ENCODE measurements at places on chromosomes 7 and 10. TPM values are rescaled to one million over a fixed set of nuclear protein-coding genes. Genes with fewer than 3 reads are reported as not detected.
A peak's percentile ranks its signal among the peaks of the same experiment; 100 is the strongest.

Gene WEE2
- not detected for total RNA-seq

Gene UNCX
- not detected for total RNA-seq

Gene GSTO2
- total RNA-seq: 6.8 TPM

Gene SLC13A1
- not detected for total RNA-seq

Gene LIPF
- not detected for total RNA-seq

Gene GATA3
- 50.2 TPM for total RNA-seq

Gene SLC26A3
- not detected for total RNA-seq

Gene WNT2
- total RNA-seq: not detected

Gene MEPCE
- total RNA-seq: 61.0 TPM

Gene RGR
- not detected for total RNA-seq

Gene PNLIPRP3
- not detected for total RNA-seq

- peak; percentile 5 for DNase-seq
- H3K36me3 ChIP-seq: peaks cover 1% of the 10 kb centered on the region
- peaks cover 10% of the 10 kb centered on the region for H3K4me1 ChIP-seq
- H3K4me3 ChIP-seq: peak overlapping the region; percentile 35
- H3K27me3 ChIP-seq: peaks cover 10% of the 10 kb centered on the region
- H3K27ac ChIP-seq: no peak overlapping the region
Measured at GRCh38 chr7:107103369-107103768, 58.9 kb downstream of the PRKAR2B start.

GRCh38 chr7:115059321-115059720, 137.4 kb downstream of the MDFIC start:
- no peak overlapping the region for H3K27ac ChIP-seq
- no peak for DNase-seq
- H3K36me3 ChIP-seq: no peaks in the 10 kb centered on the region
- H3K27me3 ChIP-seq: no peaks in the 10 kb centered on the region

DNA sequence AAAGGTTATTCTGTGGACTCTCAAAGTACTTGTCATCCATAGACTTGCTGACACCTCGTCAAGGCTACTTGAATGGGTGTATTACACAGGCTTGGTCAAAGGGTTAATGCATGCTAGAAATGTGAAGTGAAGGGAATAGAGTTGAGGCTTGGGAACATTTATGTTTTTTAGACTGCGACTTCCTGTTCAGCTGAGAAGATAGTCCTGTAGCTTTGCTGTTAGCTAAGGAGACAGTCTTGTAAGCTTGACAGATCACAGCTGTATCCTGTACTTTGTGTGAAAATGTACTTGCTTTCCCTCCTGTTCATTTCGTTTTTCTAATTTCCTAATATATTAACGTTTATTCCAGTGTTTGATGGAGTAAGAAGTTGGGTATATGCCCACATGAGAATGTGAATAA, 52.1 kb downstream of the ADD3 start:
- peak overlapping the region; percentile 66 for H3K27ac ChIP-seq
- no peaks in the 10 kb centered on the region for H3K36me3 ChIP-seq
- no peak for DNase-seq
- H3K4me3 ChIP-seq: peak overlapping the region; percentile 3

GRCh38 chr10:49654036-49654693, 25.3 kb upstream of the C10orf53 start:
- no peak overlapping the region for H3K27ac ChIP-seq
- peaks cover 7% of the 10 kb centered on the region for H3K36me3 ChIP-seq
- H3K4me1 ChIP-seq: peaks cover 12% of the 10 kb centered on the region
- no peak overlapping the region for H3K4me3 ChIP-seq
- H3K27me3 ChIP-seq: peaks cover 8% of the 10 kb centered on the region

- no peak overlapping the region for H3K4me3 ChIP-seq
- H3K27ac ChIP-seq: no peak overlapping the region
- no peak for DNase-seq
- no peaks in the 10 kb centered on the region for H3K4me1 ChIP-seq
- no peaks in the 10 kb centered on the region for H3K36me3 ChIP-seq
- H3K27me3 ChIP-seq: no peaks in the 10 kb centered on the region
Measured at GRCh38 chr7:30366606-30367005, 82.2 kb downstream of the ZNRF2 start.

DNA sequence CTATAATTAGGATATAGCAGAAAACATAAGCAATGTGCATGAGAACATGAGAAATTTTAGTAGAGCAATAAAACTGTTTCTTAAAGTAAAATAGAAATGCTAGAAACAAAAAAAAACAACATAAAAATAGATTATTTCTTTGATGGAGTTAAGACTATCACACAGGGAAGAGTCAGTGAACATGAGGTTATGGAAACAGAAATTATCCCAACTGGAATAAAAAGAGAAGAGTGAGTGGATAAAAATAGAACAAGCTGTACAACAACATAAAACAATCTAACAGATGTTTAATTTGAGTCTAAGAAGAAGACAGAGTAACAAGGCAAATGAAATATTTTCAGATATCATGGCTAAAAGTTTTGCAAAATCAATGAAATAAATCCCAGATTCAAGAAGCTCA, 7.5 kb upstream of the OR6B1 start:
- H3K27me3 ChIP-seq: peaks cover 10% of the 10 kb centered on the region
- H3K36me3 ChIP-seq: peaks cover 2% of the 10 kb centered on the region
- no peak overlapping the region for H3K27ac ChIP-seq
- no peak for DNase-seq

DNA sequence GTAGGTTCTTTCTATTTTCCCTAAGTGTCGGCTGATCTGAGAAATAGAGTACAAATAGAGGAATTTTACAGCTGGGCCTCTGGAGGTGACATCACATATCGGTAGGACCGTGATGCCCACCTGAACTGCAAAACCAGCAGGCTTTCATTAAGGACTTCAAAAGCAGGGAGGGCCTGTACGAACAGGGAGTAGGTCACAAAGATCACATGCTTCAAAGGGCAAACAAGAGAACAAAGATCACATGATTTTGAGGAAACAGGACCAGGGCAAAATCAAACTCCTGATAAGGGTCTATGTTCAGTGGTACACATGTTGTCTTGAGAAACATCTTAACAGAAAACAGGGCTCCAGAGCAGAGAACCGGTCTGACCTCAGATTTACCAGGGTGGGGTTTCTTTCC, 88.9 kb downstream of the CNNM2 start:
- no peak for DNase-seq
- no peaks in the 10 kb centered on the region for H3K4me1 ChIP-seq
- no peaks in the 10 kb centered on the region for H3K27me3 ChIP-seq
- H3K36me3 ChIP-seq: peaks cover 2% of the 10 kb centered on the region
- H3K27ac ChIP-seq: no peak overlapping the region

- no peak overlapping the region for H3K4me3 ChIP-seq
- no peaks in the 10 kb centered on the region for H3K36me3 ChIP-seq
- H3K27ac ChIP-seq: no peak overlapping the region
- H3K27me3 ChIP-seq: peaks cover 8% of the 10 kb centered on the region
- no peak for DNase-seq
Measured at GRCh38 chr7:156907656-156908055, 14.7 kb upstream of the LMBR1 start.

GRCh38 chr7:97479740-97480290, 252.1 kb upstream of the TAC1 start:
- no peak overlapping the region for H3K4me3 ChIP-seq
- H3K36me3 ChIP-seq: no peaks in the 10 kb centered on the region
- no peak for DNase-seq
- H3K27me3 ChIP-seq: no peaks in the 10 kb centered on the region
- H3K4me1 ChIP-seq: no peaks in the 10 kb centered on the region

GRCh38 chr10:78875331-78875877, 193.4 kb upstream of the ZMIZ1 start:
- no peaks in the 10 kb centered on the region for H3K4me1 ChIP-seq
- peaks cover 4% of the 10 kb centered on the region for H3K36me3 ChIP-seq
- no peak for DNase-seq
- H3K27ac ChIP-seq: no peak overlapping the region
- peaks cover 8% of the 10 kb centered on the region for H3K27me3 ChIP-seq

DNA sequence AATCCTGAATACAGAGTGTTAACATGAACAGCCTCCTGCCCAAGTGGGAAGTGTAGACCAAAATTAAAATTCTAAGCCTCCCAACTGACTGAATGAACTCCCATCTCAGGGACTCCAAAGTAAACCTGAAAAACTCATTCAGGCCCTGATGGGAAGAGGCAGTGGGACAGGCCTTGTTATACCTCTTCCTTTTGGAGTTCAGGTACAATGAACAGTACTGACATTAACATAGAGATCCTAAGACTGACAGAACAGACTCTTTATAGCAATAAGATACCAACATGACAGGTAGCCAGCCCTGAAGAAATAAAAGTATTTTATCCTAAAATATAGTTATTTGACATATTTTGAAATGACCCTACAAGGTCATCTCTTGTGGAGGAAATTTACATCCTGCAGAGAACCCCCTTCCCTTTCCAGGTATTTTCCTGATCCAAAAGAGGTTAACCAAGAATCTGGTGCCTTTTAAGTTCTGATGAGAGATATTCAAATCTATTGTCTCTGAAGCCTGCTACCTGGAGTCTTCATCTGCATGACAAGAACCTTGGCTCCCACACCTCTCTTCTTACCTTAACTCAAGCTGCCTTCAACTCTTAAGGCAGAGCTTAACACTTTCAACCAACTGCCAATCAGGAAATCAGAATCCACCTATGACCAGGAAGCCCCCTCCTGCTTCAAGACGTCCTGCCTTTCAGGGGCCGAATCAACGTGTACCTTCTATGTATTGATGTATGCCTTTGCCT, 103.3 kb upstream of the PFKP start:
- no peak overlapping the region for H3K27ac ChIP-seq
- H3K27me3 ChIP-seq: peaks cover 41% of the 10 kb centered on the region
- no peaks in the 10 kb centered on the region for H3K4me1 ChIP-seq
- DNase-seq: no peak
- no peak overlapping the region for H3K4me3 ChIP-seq

DNA sequence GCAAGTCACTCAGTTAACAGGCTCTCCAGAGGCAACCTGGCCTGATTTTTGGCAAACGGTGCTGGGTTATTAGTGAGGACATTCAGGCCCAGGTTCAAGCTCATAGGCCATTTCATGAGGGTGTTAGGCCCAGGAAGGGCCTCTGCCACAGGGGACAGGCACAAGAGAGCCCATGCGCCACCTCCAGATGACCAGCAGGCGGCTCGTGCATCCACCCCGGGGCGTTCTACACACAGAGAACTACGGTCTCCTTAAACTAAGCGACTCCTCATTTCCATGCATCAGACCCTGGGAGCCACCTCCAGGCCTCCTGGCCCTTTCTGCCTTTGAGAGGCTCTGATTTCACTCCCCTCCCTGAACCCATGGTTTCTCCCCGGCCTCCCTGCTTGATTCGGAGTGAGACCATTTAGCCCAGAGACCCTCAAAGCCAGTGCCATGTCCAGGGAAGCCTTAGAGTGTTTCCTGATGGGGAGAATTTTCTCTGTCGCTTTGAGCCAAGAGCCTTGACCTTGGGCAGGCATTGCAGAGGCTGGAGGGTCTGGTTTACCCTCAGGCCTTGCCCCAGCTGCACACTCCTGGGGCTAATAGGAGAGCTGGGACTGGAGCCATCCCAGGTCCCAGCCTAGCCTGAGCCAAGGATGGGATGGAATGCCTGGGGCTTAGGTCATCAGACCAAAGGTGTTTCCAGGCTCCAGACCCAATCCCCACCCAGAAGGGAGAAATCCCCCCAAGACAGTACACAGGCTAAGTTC, 188.0 kb downstream of the GRID1 start:
- H3K4me3 ChIP-seq: no peak overlapping the region
- no peaks in the 10 kb centered on the region for H3K36me3 ChIP-seq
- no peak for DNase-seq
- no peak overlapping the region for H3K27ac ChIP-seq

GRCh38 chr7:70416347-70416985, 715.5 kb upstream of the GALNT17 start:
- no peak overlapping the region for H3K4me3 ChIP-seq
- H3K27me3 ChIP-seq: no peaks in the 10 kb centered on the region
- no peak overlapping the region for H3K27ac ChIP-seq
- no peak for DNase-seq
- H3K4me1 ChIP-seq: no peaks in the 10 kb centered on the region

GRCh38 chr10:1572519-1573333, 164.6 kb downstream of the ADARB2 start:
- no peaks in the 10 kb centered on the region for H3K36me3 ChIP-seq
- no peak overlapping the region for H3K27ac ChIP-seq
- DNase-seq: no peak

- no peak overlapping the region for H3K27ac ChIP-seq
- no peak for DNase-seq
- no peak overlapping the region for H3K4me3 ChIP-seq
Measured at GRCh38 chr7:6249043-6249442, 23.4 kb downstream of the CYTH3 start.

DNA sequence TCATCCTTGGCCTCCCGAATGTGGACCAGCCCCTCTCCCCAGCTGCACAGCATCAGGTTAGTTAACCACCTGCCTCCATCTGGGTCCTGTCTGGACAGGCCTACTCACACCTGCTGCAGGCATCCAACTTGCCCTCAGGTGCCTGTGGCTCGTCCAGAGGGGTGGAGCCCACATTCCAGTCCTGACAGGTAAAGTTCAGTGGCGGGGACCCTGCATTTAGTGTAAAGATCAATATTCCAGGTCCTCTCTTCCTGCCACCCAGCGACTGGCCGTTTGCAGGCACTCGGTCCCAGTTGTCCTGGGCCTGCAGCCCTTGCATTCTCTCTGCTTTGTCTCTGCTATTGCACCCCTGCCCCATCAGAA, 15.0 kb downstream of the HTRA1 start:
- H3K27me3 ChIP-seq: peaks cover 23% of the 10 kb centered on the region
- H3K36me3 ChIP-seq: no peaks in the 10 kb centered on the region
- DNase-seq: no peak
- peaks cover 7% of the 10 kb centered on the region for H3K4me1 ChIP-seq
- no peak overlapping the region for H3K27ac ChIP-seq
- H3K4me3 ChIP-seq: no peak overlapping the region

GRCh38 chr7:13057462-13058200, 370.2 kb downstream of the ARL4A start:
- no peaks in the 10 kb centered on the region for H3K36me3 ChIP-seq
- H3K4me1 ChIP-seq: peaks cover 5% of the 10 kb centered on the region
- peak overlapping the region; percentile 38 for H3K27ac ChIP-seq
- H3K27me3 ChIP-seq: no peaks in the 10 kb centered on the region
- no peak for DNase-seq

DNA sequence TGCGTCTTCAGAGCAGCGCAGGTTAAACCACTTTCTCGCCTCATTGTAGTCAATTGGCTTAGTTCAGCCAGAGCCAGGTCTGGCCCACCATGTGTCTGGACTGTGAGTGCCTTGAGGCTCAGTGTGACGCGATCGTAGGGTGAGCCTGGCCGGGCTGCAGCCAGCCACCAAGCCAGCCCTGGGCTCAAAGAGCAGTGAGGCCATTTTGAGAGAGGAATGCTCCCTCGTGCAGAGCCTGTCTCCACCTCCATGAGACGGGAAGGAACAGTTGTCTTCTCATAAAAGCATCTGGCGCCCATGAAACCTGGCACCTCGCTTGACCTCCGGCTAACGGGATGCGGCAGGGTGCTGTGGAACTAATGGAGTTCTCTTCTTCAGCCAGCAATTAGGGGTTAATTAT, 34.5 kb downstream of the LHPP start:
- no peak overlapping the region for H3K27ac ChIP-seq
- DNase-seq: no peak
- H3K4me3 ChIP-seq: no peak overlapping the region
- no peaks in the 10 kb centered on the region for H3K27me3 ChIP-seq
- H3K36me3 ChIP-seq: peaks cover 4% of the 10 kb centered on the region

GRCh38 chr10:96260014-96260413, 11.4 kb downstream of the BLNK start:
- no peaks in the 10 kb centered on the region for H3K36me3 ChIP-seq
- no peaks in the 10 kb centered on the region for H3K27me3 ChIP-seq
- H3K4me1 ChIP-seq: no peaks in the 10 kb centered on the region
- DNase-seq: no peak
- H3K27ac ChIP-seq: no peak overlapping the region
- H3K4me3 ChIP-seq: no peak overlapping the region

All from activated T-cell treated with anti-CD3 and anti-CD28 coated beads, Interleukin-2, amount 50 U/mL, for 72 hours (primary cell).